ENCODE measurements at places on chromosomes 2 and 18.

GRCh38 chr2:164538240-164538866 lies 82.9 kb downstream of the GRB14 start:
- peak; percentile 3 for DNase-seq

- DNase-seq = peak; percentile 29
Measured at GRCh38 chr2:117956036-117956796, 57.7 kb downstream of the CCDC93 start.

- DNase-seq = no peak
Measured at GRCh38 chr2:236208019-236208926, 40.1 kb upstream of the GBX2 start.

DNA sequence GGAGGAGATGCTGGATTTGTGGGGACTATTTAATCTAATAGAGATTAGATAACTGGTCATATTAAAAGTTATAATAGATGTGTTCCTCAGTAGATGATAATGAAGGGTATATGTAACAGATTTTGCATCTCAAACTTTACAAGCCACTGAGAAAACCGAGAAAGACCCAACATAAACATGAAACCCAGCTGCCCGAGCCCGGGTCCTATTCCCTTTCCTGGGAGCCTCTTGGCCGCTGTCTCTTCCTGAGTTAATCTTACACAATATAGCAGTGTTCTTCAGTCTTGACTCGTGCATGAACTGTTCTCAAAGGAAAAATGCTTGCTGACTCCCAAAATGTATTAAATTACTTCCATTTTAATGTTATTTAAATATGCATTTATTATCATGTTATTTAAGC lies 94.5 kb downstream of the COPS8 start:
- DNase-seq = no peak

GRCh38 chr2:134170294-134170693 lies 83.6 kb upstream of the MGAT5 start:
- DNase-seq = no peak

DNA sequence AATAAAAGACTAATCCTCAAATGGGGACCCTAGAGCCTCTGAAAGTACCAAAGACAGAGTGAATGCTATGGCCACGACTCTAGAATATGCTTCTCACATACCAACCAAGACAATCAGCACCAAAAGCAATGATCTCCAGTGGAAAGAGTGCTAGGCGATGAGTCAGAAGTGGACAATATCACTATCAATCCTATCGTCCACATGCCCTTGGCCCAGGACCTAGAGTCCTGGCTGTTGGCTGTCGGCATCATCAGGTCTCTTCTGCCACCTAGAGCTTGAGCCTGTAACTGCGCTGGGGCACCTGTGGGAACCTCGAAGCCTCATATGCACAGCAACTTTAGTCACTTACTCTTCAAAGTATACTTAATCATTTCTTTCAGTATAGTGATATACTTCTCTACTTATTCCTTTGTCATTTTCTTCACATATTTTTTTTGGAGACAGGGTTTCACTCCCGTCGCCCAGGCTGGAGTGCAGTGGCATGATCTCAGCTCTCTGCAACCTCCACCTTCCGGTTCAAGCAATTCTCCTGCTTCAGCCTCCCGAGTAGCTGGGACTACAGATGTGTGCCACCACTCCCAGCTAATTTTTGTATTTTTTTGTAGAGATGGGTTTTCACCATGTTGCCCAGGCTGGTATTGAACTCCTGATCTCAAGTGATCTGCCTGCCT lies 29.7 kb downstream of the NOL10 start:
- DNase-seq = peak; percentile 24

DNA sequence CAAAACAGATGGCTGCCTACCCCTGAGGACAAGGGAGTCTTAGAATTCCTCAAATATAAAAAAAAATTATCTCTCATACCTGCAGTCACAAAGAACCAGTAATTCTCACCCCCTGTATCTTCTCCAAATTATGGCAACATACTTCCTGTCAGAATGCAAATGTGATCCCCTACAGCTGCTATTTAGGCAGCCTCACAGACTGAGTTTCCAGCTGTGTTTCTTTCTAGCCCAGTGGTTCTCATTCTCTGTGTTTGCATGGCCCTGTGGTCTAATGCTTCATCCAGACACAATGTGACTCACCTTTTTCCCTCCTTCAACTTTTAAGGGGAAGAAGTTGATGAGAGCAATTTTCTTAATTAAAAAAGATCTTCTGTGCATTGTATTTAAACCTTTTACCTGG lies 726.3 kb downstream of the TSN start:
- no peak for DNase-seq

GRCh38 chr2:217168496-217168895 lies 308.6 kb upstream of the TNP1 start:
- DNase-seq = no peak

DNA sequence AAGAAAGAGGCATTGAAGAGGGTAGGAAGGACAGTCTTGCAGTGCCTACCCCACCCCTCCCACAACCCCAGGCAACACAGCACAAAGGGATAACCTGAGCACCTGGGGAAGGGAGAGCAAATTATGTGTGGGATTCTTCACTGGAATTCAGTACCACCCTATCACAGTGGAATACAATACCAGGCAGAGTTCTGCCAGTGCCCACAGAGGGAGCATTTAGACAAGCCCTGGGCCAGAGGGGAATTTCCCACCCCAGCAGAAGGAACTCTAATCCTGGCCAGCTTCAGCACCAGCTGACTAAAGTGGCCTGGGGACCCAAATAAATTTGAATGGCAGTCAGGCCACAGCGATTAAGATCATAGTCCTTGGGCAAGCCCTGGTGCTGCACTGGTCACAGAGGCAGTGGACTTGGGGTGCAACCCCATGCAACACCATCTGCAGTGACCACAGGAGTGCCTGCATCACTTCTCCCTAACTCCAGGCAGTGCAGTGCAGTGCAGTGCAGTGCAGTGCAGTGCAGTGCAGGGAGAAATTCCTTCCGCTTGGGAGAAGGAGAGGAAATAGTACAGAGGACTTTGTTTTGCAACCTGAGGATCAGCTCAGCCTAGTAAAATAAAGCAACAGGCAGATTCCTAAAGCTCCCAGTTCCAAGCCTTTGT lies 147.8 kb upstream of the SRD5A2 start:
- no peak for DNase-seq

GRCh38 chr2:211376410-211376809 lies 820.0 kb downstream of the CPS1 start:
- no peak for DNase-seq

- no peak for DNase-seq
Measured at GRCh38 chr2:237323656-237324055, 90.3 kb downstream of the COL6A3 start.

DNA sequence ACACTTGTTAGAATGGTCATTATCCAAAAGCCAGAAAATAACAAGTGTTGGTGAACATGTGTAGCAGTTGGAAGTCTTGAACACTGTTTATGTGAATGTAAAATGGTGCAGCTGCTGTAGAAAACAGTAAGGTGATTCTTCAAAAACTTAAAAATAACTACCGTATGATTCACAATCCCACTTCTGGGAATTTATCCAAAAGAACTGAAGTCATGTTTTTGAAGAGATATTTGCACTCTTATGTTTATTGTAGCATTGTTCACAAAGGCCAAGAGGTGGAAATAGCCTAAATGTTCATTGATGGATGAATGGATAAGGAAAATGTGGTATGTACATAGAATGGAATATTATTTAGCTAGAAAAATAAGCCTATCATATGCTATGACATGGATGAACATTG lies 6.3 kb upstream of the SPP2 start:
- DNase-seq = no peak

- no peak for DNase-seq
Measured at GRCh38 chr18:10143596-10143995, 229.8 kb downstream of the VAPA start.

DNA sequence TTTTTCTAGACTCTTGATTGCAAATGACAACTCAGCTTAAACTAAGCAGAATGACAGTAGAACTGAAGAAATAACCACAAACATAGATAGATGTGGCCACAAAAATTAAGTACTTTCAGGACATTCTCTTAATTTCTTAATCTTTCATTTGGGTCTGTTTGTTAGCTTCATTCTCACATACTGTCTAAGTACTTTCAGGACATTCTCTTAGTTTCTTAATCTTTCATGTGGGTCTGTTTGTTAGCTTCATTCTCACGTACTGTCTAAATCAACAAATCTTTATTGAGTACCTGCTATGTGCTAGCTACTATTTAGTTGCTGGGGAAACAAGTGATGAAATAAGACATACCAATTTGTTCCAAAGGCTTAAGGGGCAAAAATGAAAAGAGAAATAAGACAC lies 35.1 kb downstream of the FAM117B start:
- no peak for DNase-seq

DNA sequence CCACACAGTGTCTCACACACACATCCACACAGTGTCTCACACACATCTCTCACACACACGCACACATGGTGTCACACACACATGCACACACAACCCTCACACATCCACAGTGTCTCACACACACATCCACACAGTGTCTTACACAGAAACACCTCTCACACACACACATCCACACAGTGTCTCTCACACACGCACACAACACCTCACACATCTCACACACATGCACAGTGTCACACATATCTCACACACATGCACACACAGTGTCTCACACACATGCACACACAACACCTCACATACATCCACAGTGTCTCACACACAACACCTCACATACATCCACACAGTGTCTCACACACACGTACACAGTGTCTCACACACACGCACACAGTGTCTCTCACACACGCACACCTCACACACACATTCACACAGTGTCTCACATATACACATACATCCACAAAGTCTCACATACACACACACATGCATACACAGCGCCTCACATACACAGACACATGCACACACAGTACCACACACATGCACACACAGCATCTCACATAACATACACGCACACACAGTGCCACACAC lies 473.9 kb upstream of the HS6ST1 start:
- no peak for DNase-seq

GRCh38 chr18:50879302-50880118 lies 592 bp downstream of the ME2 start:
- no peak for DNase-seq

- no peak for DNase-seq
Measured at GRCh38 chr2:12141618-12142258, 395.3 kb downstream of the LPIN1 start.

GRCh38 chr18:74522635-74523548 lies 11.4 kb upstream of the CNDP1 start:
- DNase-seq = no peak

- DNase-seq = no peak
Measured at GRCh38 chr2:59005836-59006615, 764.9 kb upstream of the FANCL start.

- no peak for DNase-seq
Measured at GRCh38 chr2:32838418-32838817, 108.3 kb upstream of the LTBP1 start.

DNA sequence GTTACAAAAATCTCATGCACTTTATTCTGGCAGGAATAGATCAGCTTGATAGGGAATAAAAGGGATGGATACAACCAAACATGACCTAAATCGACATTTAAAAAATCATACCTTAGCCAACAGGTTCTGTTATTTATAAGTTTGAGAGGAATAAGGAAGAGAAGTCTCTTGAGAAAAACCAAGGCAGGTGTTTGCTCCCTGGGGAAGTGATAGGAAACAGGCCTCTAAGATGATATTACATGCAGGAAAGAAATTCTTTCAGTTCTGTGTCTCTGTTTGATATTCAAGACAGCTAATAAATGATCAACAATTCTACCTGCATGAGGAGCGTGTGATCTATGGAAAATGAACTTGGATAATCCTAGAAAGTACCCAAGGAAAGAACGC lies 184.8 kb upstream of the ZEB2 start:
- no peak for DNase-seq

GRCh38 chr2:192741889-192742288 lies 547.2 kb upstream of the TMEFF2 start:
- no peak for DNase-seq

- DNase-seq = no peak
Measured at GRCh38 chr2:122389694-122390093, 634.2 kb downstream of the TSN start.

- no peak for DNase-seq
Measured at GRCh38 chr2:39469807-39470206, 32.7 kb upstream of the MAP4K3 start.

DNA sequence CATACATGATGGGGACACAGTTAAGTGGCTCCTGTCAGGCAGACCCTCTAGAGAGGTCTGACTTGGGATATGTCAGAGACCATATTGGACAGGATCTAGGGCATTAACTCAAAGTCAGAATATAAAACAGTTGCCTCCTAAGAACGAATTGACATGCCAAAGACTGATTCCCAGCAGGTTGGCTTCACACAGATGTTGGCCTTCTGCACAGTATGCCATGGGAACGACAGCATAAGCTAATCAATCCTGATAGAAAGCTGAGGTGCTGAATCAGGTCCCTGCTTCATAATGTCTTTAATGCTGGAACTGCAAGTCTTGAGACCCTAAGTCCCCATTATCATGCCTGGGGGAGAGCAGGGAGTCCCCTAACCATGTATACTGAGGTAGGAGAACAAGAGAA lies 165.1 kb downstream of the SRBD1 start:
- DNase-seq = no peak

DNA sequence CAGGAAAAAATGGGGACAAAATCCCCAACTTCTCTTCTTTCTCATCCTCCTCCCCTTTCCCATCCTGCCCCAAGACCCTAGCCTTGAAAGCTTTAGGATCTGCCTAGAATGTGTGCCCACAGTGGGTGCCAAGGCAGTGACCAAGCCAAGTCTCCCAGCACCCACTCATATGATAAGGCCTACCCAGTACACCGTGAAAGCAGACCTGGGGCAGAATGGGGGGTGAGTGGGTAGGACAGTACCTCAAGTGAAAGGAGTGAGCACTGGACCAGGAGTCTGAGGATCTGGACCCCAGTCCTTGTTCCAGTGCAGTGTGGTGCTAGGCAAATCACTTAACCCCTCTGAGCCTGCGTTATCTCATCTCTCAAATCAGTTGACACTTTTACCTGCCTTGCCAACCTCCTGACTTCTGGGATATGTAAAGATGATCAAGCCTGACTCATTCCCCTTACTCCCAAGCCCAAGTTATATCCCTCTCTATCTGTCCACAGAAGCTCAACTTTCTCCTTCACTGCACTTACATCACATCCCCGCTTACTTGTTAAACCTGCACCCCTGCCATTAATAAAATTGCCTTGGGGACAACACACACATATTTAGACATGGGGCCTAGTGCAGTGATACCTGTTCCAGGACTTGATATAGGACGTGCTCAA lies 109.7 kb downstream of the ATL2 start:
- no peak for DNase-seq

GRCh38 chr2:198544461-198544860 lies 740.1 kb downstream of the PLCL1 start:
- DNase-seq = no peak

- no peak for DNase-seq
Measured at GRCh38 chr2:78261454-78261853, 739.3 kb upstream of the LRRTM4 start.

DNA sequence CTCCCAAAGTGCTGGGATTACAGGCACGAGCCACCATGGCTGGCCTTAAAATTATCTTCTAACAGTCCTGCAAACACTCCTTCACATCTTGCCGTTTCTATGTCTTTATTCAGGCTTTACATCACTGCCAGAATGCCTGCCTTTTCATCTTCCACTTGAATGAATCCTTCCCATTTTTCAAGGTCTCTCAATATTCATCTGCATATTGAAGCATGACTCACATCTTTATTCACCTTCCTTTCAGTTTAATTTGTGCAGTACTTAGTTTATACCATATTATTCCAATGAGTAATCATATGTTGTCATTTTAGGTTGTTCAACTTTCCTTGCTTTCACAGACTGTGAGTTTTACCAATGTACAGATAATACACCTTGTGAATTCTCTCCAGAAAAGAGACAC lies 510.1 kb upstream of the PIK3C3 start:
- DNase-seq = no peak

GRCh38 chr2:16152071-16152927 lies 211.9 kb downstream of the MYCN start:
- DNase-seq = no peak
